ENCODE measurements at places on chromosomes 4 and X.

GRCh38 chr4:112341033-112341432 is 43.9 kb downstream of the ALPK1 start:
- DNase-seq = no peak

GRCh38 chr4:20615486-20616260 is 84.6 kb upstream of the PACRGL start:
- DNase-seq = no peak

- no peak for DNase-seq
Measured at GRCh38 chr4:79338148-79338547, 12.3 kb upstream of the NAA11 start.

- DNase-seq = no peak
Measured at GRCh38 chrX:29947225-29947624, 268.1 kb upstream of the MAGEB2 start.

- DNase-seq = no peak
Measured at GRCh38 chr4:78518561-78518960, 33.0 kb upstream of the ANXA3 start.

DNA sequence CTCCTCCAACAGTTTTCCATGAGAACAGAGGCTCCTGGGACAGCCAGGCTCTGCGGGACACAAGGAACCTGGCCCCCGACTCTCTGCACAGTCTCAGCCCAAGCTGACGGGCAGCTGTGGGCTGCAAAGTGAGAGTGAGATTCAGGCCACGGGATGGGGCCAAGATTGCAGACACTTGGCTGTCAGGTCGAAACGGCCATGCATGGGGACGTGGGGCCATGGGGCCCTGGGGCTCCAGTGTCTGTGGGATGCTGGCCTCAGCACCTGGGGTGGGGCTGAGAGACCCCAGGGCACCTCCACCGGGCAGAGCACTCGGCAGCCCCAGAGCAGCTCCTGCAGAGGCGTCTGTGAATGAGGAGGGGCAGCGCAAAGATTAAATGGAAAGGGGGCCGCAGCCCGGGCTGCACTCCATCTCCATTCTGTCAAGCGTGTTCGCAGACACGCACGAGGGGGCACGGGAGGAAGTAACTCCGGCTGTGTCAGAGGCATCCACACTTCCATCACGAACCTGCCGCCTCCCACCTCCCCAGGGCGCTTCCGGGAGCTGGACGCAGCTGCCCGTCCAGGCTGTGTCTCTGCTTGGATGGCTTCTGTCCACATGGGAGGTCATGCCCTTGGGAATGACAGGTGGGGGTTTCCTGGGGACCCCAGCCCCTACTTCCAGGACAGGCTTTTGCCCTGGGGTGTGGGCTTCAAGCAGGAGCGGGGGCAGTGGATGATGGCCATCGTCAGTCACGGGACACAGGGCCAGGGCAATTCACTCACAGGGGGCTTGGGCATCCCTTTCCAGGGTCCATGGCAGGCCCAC is 82.8 kb upstream of the NKX1-1 start:
- DNase-seq = no peak

- no peak for DNase-seq
Measured at GRCh38 chr4:168812806-168813205, 197.2 kb downstream of the CBR4 start.

DNA sequence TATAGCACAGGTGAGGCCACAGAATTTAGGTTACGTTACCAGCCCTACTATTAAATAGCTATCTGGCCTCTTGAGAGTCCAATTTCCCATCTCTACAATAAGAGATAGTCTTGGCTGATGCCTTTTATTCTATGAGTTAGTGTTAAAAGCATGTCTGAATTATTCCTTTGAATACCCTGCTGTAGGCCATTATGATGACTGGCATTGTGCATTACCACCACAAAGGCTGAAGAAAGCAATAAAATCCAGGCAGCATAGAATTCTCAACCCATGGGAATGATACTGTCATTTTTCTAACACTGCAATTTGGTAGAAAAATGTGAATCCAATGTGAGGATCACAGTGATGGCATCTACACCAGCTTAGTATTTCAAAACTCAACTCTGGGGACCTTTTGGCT is 51.4 kb downstream of the OTC start:
- no peak for DNase-seq

DNA sequence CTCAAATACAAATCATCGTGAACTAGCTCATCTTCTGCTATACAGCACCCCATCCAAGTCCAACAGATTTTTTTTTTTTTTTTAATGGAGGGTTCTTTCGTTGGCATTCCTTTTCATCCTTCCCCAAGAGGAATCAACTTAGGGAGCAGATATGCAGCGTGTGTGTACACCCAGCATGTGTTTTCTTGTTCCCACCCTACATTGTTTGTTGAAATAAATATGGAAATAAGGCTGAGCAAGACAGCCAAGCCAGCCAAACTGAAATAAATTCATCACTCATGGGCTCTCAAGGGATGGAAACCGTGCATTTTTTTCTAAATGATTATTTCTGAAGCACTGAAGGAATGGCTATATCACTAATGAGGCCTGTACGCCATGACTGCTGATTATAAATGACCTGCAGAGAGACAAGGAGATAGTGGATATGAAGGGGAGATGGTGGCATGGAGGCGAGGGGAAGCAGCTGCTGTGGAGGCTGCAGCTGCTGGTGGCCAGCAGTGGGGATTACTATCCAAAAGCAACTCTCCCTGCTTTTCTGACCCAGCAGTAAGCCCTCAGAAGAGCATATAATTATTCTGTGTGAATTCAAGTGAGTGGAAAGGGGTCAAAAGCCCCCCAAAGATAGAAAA is 173.9 kb downstream of the MGST2 start:
- DNase-seq = no peak

DNA sequence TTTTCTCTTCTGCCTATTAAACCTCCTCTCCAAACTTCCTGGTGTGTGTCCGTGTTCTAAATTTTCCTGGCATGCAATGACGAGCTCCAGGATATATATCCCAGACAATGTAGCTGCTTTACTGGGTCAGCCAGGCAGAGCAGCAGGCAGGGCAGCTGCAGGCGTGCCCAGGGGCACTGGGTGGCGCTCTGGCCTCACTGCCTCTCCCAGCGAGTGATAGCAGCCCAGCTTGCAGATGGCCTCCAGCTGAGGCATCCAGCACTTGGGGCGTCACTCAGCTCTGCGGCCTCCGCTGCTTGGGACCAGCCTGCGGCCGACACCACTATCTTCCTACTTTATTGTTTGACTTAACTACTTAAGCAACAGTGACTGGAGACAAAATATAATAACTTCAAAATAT is 23.0 kb upstream of the UBA6 start:
- no peak for DNase-seq

GRCh38 chr4:130054908-130055307 is 959.0 kb downstream of the C4orf33 start:
- DNase-seq = no peak

DNA sequence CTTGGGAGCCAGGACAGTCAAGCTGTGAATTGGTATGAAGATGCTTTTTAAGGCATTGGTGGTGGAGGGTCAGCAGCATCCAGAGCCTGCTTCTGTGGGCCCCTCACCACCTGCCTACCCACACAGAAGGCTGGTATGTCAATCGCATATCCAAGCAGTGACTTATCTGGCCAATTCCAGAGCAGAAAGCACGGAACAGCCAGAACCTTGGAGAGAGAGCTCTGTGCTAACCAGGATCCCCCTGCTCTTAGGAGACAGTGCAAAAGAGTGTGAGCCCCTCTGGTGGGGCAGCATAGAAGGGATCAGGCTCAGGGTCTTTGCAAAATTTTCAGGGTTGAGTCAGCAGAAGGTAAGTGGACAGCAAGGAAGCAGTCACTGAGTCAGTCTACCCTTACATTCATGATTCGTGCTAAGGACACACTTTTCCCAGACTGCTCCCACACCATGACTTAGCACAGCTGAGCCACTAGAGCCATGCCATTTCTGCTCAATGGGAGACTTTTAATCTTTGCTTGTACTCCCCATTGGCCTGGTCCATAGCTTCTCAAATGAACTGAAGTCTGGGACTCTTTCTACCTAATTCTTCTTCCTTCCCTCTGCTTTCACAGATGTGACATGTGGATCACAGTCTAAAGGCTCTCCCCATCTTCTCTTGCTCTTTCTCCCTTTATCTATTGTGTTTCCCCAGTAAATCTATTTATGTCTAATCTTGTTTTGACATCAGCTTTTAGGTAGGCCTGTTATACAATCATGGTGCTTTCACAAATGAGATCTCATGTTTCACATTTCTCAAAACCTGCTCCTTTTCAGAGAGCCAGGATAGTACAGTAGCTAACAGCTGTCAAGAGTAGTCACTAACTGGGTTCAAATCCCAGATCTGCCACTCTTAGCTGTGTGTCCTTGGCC is 20.0 kb downstream of the MORF4L2 start:
- no peak for DNase-seq

GRCh38 chr4:20652226-20652885 is 47.9 kb upstream of the PACRGL start:
- DNase-seq = no peak

- DNase-seq = no peak
Measured at GRCh38 chr4:94635177-94635576, 122.6 kb upstream of the BMPR1B start.

DNA sequence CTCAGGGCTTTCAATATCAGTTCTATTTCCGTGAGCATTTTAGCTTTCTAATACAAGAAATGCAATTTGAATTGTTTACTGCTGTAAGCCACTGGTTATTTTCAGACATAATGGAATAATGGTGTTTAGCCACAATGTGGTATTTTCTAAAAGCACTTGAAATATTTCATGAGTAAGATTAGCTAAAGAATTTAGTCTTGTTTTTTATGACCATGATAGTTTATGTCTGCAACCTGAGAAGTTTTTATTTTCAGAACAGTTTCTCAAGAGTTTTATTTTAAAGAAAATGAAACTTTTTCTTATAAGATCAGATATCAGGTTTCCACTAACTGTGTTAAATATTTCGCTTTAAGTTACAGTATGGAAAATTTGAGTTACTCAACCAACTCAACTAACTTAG is 60.2 kb downstream of the SLIT2 start:
- DNase-seq = no peak

DNA sequence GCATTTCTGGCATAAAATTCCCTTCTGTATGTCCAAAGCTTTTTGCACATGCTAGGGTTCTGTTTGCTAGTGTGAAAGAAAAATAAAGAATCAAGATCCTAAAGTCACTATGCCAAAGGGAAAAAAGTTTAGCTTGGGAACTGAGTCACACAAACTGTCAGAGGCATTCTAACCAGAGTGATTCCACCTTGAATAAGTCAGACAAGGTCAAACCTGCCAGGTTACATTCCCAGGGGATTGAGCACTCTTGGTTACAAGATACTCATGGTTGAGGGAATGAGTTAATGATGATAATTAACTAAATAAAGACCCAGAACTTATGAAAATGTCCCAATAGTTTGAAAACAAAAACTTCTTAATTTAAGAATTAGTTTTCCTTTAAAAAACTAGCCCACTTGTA is 13.7 kb upstream of the UGT2B17 start:
- DNase-seq = no peak

All from caudate nucleus (tissue), 63 donors.